Osteoblast (primary cell): ENCODE measurements at places on chromosomes 13 and 19. TPM values are rescaled to one million over a fixed set of nuclear protein-coding genes. Genes with fewer than 3 reads are reported as not detected.

DNA sequence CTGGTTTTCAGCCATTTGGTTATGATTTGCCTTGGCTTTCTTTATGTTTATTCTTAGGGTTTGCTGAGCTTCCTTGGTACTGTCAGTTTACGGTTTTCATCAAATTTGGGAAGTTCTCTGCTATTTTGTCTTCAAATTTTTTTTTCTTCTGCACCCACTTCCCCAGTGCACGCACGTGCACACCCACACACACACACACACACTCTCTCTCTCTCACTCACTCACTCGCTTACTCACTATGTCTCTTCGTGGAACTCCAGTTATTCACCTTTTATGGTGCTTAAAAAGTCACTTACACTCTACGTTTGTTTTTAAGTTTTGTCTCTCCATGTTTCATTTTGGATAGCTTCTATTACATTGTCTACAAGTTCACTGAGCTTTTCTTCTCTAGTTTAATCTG, 7.1 kb downstream of the AKAP11 start:
- DNase-seq: no peak

- no peak for DNase-seq
These were observed 513.9 kb downstream of the DCT start for GRCh38 chr13:93965587-93965986.

Gene KLK4
- 0.29 TPM in 1 of 2 replicates, not detected in the other for total RNA-seq

Gene RASGRP4
- not detected in 2 replicates for total RNA-seq

- no peak for DNase-seq
These were observed 649.6 kb upstream of the ATXN8OS start for GRCh38 chr13:69458013-69458412.

DNA sequence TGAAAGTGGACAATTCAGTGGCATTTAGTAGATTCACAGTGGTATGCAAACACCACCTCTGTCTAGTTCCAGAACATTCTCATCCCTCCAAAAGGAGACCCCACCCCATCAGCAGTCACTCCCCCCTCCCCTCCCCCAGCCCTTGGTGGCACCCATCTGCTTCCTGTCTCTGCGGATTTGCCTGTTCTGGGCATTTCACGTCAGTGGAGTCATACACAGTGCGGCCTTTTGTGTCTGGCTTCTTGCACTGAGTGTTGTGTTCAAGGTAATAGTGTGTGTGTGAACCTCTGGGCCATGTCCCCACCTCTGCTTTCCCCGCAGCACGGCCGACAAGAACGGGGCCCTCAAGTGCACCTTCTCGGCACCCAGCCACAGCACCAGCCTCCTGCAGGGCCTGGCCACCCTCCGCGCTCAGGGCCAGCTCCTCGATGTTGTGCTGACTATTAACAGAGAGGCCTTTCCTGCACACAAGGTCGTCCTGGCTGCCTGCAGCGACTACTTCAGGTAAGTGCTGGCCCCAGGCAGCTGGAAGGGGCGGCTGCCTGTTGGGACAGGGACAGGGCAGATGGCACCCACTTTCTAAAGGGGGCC, 19.4 kb upstream of the CRTC1 start:
- DNase-seq: peak; percentile 52

DNA sequence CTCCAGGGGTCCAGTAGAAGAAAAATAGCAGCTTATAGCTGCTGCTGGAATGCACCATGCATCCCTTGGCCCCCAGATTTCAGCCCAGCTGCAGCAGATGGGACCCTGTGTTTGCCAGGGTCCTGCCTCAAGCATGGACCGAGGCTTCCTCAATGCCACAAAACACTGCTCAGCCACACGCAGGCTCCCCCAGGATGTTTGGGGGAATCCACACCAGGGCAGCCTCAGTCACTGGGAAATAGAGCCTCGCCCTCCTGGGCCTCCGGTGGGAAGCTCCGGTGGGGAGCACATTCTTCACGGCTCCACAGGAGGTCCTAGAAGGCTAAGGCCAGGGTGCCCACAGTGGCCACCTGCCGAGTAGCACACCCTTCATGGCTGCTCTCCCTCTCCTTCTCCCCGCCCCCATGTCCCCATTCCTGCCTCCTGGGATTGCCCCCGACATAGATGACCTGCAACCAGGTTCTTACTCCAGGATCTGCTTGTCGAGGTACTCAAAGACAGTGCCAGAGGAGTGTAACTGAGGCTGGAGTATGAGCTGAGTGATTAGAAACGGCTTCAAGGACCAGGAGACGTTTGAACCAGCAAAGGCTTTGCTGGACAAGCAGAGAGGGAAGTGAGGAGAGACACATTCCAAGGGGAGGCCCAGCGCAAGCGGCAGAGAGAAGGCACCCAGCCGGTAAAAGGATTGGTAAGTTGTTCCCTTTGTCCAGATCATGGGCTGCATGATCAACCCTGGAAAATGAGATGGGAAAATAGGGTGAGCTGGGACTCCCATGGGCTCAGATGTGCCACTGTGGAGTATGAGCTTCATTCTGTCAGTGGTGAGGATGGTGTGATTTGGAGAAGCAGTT, 110.7 kb upstream of the UQCRFS1 start:
- DNase-seq: no peak

GRCh38 chr19:3192228-3192635, 6.5 kb downstream of the NCLN start:
- no peak for DNase-seq

DNA sequence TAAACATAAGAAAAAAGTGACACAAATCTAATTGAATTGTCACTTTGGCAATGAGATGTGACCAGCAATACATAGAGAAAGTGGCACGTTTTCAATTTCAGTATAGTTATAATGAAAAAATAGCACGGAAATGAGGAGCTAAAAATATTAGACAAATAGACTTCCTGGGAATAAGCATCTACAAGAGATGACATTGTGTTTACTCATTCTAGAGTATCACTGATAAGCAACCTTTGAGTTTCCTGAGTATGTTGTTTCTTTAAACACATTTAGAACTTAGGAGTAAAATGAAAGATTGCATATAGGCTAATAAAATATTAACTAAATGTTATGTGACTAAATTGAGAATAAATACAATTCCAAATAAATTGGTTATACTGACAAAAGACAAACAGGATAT, 207.1 kb upstream of the SLITRK6 start:
- DNase-seq: no peak

Gene ZSCAN4
- total RNA-seq: under 0.01 and 0.36 TPM in 2 replicates

DNA sequence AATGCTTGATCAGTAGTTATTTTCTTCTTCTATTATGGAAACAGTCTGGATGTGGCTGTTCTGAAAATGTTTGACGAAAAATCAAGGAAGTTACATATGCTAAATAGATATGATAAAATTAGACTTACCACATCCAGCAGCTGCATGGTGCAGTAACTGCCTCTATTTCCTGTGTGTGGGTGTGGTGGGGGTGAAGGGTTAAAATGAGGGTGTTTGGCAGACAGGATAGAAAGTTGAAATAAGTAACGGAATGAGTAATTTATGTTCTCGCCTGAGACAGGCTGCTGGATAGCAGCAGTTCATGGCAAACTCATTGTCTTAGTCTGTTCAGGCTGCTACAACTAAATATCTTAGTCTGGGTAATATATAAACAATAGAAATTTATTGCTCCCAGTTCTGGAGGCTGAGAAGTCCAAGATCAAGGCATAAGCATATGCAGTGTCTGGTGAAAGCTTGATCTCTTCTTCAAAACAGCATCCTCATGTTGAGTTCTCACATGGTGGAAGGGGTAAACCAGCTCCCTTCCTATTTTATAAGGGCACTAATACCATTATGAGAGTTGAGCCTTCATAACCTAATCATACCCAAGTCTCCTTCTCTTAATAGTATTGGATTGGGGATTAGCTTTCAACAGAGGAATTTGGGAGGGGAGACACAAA, 1248.9 kb downstream of the SLITRK5 start:
- DNase-seq: no peak

- no peak for DNase-seq
These were observed 92.7 kb downstream of the COL4A2 start for GRCh38 chr13:110399801-110400200.

DNA sequence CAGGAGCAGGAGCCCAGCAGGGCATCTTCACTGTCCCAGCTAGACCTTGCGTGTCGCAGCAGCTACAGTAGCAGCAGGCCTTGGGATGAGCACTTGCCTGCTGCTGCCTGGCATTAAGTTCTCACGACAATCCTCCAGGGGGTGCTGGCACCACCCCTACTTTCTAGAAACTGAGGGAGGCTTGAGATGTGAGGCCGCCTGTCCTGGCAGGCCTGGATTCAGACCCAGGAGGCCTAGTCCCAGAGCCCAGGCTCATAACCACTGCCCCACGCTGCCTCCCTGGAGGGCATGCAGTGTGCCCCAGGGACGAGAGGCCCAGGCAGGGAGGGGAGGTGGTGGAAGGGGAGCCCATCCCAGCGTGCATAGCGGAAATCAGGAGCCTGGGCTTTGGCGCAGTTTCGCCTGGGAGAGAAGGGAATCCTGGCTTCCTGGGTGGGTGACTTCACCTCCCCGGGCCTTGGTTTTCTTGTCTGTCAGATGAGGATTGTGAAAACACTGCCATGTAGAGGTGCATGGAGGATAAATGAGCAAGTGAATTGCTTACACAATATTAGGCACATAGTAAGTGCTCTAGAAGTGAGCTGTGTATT, 26.1 kb downstream of the PPP5C start:
- no peak for DNase-seq

- DNase-seq: no peak
These were observed 16.3 kb upstream of the GPR183 start for GRCh38 chr13:99323488-99323887.

DNA sequence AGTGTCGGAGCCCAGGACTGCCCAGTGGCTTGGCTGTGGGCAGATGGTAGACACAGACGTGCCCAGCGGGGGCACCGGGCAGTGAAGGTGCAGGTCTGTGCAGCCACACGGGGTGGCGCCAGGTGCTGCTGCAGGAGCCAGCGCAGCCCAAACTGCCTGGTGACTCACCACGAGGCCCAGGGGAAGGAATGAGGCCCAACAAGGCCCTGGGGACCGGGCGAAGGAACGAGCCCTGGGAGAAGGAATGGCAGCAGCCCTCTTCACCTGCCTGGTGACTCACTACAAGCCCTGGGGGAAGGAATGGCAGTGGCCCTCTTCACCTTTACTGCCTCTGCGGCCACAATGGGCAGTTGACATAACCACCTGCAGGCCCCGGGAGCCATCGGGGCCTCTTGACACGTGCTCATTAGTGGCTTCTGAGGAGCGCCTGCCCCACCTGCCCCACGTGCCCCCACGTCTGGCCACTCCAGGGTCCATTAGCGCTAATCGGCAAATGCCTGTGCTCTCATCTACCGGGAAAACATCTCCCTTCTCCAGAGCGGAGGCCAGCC, 9.3 kb downstream of the MED16 start:
- DNase-seq: no peak

Gene CYP2A6
- total RNA-seq: not detected in 2 replicates

Gene SIGLEC6
- not detected in 2 replicates for total RNA-seq

Gene ZNF525
- 6.8 and 8.0 TPM in 2 replicates for total RNA-seq

GRCh38 chr13:20219577-20219976, 12.5 kb downstream of the GJB6 start:
- no peak for DNase-seq

DNA sequence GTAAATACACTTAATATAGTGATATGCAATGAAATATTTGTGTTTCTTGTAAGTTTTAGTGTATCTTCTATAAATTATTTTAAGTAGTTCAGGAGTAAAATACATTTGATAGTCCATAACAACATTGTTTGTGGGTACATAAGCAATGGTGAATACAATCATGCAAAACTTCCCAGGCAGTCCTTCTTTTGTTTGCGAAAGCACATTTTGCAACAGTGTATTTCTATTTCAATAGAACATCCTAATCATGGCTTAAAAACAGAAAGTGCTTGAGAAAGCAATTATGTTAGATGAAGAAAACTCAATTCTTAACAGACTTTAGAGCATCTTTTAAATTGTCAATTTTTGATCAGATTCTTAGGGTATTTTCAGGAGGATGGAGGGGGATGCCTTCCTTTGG, 155.6 kb downstream of the POSTN start:
- no peak for DNase-seq

GRCh38 chr19:37909661-37910199, 2.7 kb downstream of the SIPA1L3 start:
- no peak for DNase-seq

DNA sequence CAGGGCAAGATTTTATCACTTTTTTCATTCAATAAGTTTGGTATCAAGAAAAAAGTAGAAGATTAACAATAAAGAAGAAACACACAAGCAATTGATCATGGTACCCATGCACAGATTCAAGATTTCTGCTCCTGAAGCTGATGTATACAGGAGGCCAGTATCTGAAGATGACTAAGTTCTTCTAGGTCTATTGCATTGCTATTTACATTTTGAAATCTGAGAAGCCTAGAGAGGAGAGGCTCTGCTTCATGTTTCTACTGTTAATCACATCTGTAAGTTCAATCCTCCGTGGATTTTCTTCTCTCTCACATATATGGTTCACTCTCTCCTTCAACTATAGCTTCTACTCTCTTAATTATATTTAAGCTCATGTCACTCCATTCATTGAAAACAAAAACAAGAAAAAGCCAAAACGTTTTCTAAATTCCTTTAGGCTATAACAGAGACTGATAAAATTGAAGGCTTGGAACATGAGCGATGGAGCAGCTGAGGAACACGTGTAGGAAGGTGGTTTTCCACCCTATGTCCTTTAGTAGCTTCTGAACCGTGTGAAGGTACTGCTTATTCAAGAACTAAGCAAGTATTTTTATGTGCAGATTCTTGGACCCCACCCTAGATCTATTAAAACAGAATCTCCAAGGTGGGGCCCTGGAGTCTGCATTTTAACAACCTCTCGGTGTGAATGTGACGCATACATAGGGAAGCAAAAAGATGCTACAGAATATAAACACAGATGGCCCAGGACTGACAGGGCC, 198.2 kb downstream of the EFNB2 start:
- no peak for DNase-seq

DNA sequence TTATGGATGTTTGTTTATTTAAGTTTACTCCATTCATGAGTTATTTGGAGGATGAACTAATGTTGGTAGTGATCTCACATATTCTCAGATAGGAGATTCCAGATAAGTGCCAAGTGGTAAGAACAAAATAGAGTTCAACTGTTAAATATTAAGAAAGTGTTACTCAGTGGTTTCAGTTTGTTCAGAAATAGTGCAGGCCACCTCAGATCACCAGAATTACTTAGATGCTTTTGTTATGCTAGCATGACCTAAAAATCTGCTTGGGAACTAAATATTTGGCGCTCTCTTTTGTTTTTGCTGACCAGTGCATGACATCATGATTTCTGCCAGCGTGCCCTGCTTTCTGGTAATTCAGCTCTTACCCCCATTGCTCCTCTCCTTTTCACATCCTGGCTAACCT, 15.6 kb downstream of the CLDN10 start:
- DNase-seq: no peak

Gene ZNF829
- total RNA-seq: 4.0 and 4.7 TPM in 2 replicates

DNA sequence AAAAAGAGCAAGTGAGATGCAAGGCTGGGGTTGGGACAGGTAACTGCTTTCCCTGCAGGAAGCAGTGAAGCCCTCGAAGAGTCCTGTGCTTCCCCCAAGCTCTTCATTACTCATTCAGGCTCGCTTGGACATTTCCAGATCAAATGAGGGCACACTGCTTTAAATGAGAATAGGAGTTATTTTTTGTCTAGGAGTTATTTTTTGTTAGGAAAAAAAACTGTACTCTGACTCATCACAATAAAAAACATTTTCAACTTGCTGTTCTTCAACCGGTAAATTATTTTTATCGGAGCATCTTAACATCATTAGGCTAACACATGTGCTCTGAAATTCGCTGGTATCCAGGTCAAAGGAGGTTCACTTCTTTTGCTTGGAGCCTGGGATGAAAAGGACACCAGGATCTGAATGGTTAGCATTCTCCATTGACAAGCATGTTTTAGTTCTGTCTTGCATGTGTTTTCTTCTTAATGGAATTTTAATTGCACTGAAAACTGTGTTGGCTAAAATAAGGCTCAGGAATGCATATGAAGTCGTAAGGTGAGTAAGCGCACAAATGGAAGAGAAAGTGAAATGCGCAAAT, 80.7 kb upstream of the STK24 start:
- no peak for DNase-seq

Gene TGDS
- total RNA-seq: 11.9 and 13.3 TPM in 2 replicates

Gene OR7A10
- total RNA-seq: not detected in 2 replicates
